ENCODE measurements at places on chromosomes 3 and 15.

DNA sequence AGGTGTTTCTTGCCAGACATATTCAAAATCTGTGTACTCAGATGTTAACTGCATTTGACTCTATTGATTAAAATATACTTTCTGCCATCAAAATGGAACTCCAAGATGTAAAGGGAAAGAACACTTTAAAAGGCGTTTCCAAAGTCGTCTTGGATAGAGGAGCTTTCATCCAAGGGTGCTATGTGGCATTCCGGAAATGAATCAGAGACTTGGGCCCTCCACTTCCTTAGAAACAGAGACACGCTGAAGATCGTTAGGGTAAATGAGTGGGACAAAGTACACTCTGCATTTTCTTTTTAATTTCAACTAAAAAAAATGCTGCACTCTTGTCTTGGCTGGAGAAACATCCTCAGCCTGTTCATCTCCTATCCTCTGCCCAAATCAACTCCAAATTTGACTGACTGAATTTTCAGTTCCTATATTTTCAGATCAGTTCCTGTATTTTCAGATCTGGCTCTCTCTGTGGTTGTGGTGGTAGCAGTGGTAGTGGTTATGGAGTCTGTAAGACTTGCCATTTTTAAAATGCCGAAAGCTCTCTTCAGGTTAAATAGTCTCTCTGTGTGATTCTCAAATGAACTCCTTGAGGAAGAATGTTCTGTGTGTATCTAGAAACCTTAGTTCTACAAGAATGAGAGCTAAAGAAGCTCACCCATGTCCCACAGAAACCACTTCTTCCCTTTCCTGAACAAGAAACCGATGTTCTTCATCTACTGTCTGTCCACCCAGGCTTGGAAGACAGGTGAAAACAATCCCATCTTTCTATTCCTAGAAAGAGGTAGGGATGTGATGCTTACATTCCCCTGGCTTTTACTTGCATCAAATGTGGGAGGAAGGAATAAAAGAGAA lies 156.8 kb upstream of the ICE2 start:
- no peak for DNase-seq

GRCh38 chr3:71146673-71147072 lies 436.9 kb downstream of the FOXP1 start:
- no peak for DNase-seq

DNA sequence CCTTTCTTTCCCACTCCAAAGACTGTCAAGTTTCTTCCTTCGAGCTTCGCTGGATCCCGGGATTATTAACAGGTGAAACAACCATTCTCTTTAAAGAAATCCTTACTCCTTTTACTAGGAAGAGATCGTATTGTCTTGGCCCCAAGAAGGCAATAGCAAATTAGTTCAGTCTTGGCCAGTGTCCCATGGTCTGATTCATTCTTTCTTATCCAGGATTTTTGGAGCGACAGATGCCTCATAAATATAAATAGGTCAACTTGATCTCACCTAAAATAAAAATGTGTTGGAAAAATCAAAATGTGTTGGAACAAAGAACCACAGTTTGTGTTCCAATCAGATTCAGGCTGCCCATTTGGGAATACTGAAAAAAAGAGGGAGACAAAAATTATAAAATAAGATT lies 140.1 kb upstream of the TMEM108 start:
- no peak for DNase-seq

DNA sequence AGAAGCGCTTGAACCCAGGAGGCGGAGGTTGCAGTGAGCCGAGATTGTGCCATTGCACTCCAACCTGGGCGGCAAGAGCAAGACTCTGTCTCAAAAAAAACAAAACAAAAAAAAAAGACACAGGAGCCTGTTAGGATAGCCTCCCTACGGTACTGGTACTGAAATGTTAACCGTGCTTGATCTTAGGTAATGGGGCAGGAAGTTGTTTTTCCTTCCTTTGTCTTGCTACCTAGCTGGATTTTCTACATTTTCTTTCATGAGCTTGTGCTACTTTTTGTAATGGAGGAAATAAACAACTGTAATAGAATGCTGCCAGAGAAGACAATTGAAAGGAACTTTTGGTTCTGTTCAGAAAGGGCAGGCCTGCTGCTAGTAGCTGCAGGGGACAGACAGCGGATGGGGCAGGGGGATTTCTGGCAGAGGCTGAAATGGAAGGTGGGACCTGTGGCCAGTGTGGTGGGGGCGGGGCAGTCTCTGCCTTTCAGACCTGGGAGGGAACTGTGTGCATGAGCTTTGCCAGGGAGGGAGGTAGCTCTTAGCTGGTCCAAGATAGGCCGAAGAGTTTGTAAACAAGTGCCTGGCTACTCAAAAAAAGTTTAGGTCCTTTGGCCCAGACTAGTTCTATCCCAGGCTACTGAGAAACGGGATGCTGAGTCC lies 49.0 kb upstream of the SEMA4B start:
- DNase-seq, result no peak

- DNase-seq, result no peak
Observed at GRCh38 chr3:2554656-2555055, 456.0 kb downstream of the CNTN4 start.

DNA sequence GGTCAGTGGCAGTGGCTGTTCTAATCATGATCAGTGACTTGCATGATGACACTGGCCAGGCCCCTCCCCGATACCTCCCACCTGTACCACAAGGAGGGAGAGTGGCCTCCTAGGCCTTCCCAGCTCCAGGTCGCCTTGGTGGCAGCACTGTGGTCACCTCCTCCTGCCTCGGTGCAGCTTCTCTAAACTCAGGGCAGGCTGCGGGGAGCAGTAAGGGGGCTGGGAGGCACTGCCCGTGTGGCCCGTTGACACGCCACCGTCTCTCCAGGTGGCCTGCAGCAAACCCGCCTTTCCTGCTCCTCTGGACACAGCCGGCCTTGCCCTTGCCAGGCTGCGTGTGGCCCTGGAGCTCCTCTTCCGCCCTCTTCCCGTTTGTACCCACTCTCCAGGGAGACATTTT lies 184.1 kb downstream of the XXYLT1 start:
- no peak for DNase-seq

- DNase-seq, result no peak
Observed at GRCh38 chr3:86563400-86563970, 427.5 kb downstream of the VGLL3 start.

- no peak for DNase-seq
Observed at GRCh38 chr3:88595026-88595425, 445.3 kb downstream of the C3orf38 start.

DNA sequence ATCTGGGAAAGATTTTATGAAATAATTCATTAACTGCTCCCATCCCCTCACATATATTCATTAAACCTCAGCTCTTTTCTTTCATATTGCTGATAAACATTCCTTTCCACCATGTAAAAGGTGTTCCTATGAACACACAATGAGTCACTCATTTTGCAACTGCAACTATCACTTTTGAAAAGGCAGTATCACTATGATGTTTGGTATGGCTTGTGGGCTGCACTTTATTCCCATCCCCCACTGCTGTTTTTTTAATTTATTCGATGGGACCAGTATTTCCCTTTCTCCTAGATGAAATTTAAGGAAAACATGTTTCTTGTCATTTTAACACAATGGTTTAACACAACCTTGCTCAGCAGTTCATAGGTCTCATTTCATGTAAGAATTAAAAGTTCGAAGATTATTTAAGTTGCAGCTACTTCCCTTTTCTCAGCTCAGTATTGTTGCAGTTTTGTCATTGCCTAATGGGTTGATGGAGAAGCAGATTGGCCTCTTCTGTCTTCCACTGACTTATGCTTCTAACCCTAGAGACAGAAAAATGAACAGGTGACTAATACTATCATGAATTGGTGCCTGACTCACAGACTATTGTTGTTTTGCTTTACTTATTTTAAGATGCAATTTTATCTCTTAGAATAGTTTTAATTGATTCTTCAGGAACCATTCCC lies 280.3 kb downstream of the ZPLD1 start:
- DNase-seq, result no peak

- no peak for DNase-seq
Observed at GRCh38 chr3:126373146-126373613, 16.0 kb upstream of the KLF15 start.

DNA sequence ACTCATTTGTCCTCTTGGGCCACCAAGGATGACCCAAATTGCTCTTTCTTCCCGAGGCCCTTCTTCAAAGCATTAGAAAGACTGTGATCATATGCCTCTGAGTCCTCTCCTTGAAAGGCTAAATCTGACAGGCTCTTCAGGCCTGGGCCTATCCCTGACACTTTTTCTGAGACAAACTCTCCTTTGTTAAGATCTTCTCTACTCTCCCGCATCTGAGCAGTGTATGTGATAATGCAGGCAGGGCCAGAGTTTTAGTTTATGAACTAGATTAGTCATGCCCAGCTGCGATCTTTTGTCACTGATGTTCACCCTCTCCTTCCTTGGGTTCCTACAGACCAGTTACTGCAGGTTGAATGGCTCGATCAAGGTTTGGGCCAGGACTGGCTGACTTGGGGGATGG lies 39.2 kb downstream of the MASP1 start:
- DNase-seq, result no peak

DNA sequence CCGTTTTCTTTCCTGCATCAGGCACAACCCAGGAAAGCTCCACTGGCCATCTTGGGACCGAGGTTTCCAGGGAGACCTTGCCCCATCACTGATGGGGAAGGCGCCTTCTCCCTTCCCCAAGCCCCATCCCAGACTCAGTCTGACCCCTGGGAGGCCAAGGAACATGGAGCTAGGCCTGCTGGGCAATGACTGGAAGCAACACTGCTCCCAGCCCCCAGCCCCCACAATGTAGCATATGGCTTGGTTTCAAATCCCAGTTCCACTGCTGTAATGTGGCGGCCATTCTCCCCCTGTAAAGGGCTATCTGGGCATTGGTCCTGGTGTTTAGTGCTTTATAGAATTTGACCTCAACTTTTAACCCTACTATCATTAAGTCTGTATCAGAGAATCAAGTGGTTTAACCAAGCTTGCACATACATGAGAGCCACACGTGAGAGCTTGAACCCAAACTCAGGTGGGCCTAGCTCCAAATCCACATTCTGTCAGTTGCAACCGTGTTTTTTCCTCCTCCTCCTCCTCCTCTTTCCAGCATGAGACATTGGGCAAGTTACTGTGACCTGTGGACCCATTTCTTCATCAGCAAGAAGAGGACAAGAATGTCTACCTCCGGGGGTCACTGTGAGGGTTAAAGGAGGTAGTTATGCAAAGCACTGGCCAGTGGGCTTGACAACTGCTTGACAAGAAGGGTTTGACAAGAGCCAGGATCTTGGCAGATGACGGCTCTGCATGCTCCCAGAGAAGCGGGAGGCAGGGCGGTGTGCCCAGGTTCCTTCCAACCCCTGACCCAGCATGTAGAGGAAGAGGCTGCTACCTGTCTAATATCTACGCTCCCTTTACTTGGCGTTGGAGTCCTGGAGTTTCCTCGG lies 37.4 kb downstream of the KLHL25 start:
- DNase-seq, result no peak

DNA sequence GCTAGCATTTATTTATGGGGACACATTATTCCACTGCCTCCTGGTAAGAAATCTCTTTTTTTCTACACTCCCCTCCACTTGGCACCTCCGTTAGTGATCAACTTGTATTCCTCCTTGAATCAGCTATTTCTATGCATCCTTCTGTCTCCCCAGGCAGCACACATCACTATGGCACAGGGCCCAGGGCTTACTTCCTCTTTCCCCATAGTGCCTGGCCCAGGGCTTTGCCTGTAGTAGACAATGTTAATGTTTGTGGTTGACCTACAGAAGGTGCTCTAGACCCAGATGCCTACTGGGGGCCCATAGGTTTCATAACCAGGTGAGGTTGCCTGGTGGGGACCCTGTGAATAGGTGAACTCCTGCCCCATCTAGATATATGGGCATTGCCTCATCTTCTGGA lies 44.9 kb downstream of the EPHB1 start:
- no peak for DNase-seq

DNA sequence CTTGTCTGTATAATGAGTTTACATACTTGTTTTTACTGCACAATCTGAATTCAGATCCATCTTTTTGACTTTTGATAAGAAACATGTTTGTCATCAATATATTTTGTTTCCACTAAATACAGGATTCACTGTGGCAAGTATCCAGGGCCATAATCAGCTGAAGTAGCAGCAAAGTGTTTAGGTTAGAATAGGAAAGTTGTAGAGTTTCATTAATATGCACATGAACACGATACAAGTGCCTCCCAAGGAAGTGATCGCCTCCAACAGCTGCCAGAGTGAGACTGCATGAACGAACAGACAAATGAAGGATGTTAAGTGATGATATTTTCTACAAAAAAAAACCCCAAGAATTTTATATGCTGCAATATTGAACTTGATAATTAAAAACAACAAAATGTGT lies 204.3 kb downstream of the TBL1XR1 start:
- DNase-seq, result no peak

- no peak for DNase-seq
Observed at GRCh38 chr3:101784855-101785613, 6.0 kb downstream of the NXPE3 start.

- no peak for DNase-seq
Observed at GRCh38 chr3:47645551-47645950, 66.9 kb upstream of the CSPG5 start.

DNA sequence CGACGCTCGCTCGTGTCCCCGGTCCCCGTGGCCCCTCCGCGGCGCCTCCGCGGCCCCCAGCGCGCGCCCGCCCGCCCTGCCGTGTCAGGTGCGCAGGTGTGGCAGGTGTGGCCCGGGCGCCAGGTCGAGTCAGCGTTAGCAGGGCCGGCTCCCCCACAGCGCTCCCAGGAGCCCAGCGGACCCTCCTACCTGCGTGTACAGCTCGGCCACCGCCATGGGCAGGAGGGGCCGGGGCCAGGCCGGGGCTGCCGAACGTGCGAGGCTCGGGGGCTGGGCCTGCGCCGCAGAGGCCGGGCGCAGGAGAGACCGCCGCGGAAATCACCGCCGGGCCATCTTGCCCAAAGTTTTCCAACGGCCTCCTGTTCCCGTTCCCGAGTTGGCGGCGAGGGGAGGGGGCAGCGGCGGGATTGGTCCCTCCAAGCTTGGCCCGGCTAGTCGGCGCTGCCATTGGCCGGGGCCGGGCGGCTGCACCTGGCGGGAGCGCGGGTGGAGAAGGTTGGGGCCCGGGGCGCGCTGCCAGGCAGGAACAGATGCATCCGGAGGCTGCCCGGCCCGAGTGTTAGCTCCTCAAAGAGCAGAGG lies at the start of gene MYO5C:
Gene MYO5C, minus strand, starts transcription at position 384 of the 581 bp plus-strand sequence. Its CDS starts 168 bp downstream, at position 216.
- peak; percentile 84 for DNase-seq

DNA sequence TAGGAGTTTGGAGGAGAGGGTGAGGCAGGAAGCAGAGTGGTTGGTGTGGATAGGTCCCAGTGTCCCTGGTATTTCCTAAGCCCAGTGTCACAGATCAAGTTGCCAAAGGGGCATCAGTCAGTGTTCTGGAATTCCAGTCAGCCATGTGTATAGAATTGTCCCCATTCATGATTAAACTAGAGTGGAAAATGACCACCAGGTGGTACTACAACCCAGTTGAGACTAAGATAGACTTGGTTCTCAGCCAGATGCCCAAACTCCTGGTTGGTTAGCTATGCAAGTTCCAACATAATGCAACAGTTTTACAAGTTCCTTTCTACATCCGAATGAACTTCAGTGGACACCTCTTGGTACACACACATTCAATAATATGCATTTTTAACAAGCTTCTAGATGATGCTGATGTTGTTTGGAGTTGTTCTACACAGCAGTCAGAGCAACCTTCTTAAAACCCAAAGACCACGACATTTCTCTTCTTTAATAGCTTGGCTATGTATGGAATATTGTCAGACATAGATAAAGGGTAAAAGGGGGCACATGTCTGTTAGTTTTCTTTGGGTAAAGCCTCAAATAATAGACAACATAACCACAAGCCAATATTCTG lies 8.4 kb upstream of the ATR start:
- DNase-seq, result no peak
